CD4-positive, alpha-beta T cell treated with Interferon gamma for 1 hour (primary cell): ENCODE measurements at places on chromosomes 5 and 9.

DNA sequence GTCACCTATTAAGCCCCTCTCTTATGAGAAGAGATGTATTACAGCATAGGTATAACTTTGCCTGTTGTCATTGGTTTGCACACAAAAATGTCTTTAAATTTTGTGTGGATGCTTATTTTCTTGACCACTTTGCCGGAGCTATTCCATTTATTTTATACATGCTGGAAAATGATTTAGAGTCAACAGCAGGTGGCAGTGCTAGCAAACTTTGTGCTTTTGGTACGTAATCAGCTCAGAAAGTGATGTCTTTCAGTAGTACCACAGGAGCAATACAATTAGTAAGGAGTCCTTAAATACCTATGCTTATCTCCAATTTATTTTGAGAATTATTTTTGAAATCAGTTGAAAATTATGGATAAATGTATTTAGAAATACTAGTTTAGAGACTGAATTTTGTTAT lies 19.8 kb upstream of the NUDT12 start:
- DNase-seq: no peak

DNA sequence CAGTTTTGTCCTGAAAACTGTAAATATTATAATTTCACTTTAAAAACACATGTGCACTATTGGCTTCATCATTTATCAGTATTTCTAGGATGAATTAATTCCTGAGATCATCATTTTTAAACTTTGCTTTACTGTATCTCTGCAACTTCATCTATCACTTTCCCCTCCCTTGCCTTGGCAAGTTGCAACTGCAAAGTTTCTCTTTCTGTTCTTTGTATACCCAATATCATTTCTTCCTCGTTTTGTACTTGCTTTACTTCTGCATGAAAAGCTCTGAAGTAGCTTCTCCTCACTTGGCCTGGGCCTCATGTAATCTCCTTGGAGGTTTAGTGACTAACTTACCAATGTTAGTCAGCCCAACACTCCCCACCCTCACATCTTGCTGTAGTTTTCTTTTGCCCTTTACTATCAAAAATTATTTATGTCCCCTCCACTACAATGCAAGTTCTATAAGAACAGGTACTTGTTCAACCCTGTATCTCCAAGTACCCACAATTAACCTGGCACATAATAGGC lies 12.8 kb downstream of the C5orf63 start:
- no peak for DNase-seq

DNA sequence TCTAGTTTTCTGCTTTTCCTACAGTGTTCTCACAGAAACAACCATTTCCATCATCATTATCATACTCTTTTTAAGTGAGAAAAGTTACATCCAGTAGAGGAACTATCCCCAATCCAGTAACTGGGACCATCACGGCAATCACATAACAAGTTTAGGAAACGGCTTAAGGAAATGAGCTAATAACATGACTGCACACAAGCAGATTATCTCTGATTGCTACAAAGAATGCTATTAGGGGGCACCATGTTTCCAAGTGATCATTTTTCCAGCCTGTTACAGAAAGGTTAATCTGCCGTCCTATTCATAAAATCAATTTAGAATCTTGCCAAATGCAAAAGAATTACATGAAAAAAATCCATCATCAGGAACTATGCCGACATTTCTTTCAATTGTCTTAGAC lies 94.6 kb downstream of the EFNA5 start:
- no peak for DNase-seq

DNA sequence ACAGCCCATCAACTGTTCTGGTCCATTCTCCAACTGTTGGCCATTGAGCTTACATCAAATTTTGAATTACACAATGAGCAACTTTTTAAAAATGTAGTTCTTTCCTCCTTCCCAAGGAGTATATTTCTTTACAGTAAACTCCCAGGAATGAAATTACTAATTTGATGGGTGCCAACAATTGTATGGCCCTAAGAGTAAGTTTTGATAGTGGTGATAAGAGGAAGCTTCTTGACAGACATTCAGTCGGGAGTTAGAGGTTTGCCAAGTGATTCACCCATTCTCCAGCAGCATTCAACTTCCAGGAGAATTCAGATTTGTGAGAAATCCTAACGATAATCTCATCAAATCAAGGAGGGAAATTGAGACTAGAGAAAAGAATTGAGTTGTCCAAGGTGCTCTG lies 579.9 kb downstream of the ACTL7B start:
- no peak for DNase-seq

GRCh38 chr5:157778121-157778805 lies 34.8 kb downstream of the LSM11 start:
- no peak for DNase-seq

DNA sequence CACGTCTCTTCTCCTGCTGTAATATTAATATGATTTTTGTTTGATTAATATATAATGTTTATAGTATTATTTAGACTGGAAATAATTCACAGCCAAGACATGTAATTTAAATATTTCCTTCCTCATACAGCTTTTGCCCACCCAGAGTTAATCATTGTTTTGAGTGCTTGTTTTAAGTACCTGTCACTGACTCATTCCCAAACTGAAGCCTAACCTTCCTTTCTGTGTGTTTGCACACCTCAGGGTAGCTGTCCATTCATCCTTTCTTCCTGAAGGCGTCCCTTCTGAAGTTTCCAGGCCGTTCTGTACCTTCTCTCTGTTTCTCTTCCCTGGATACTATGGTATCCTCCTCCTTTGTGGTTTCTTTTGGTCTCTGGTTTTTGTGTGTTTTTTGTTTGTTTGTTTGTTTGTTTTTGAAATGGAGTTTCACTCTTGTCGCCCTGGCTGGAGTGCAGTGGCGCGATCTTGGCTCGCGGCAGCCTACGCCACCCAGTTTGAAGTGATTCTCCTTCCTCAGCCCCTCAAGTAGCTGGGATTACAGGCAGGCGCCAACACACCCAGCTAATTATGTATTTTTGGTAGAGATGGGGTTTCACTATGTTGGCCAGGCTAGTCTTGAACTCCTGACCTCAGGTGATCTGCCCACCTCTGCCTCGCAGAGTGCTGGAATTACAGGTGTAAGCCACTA lies 312.4 kb downstream of the DOCK8 start:
- no peak for DNase-seq

GRCh38 chr5:153209016-153209415 lies 281.5 kb upstream of the GRIA1 start:
- no peak for DNase-seq

DNA sequence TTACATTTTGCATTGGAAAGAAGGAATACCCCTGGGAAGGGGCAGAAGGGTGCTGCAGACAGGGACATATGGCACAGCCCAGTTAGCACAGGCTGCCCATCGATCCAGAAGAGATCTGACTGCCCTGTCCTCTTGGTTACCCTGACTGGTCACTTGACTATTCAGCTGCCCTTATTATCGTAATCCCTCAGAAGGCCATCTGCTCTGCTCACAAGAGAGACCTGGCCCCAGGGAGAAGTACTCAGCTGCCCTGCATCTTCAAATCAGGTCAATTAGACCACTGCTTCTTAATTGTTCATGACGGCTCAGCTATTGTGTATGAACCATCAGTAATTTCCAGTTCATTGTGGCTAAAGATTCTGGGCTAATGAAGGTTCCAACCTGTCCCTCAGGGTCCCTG lies 345.0 kb downstream of the TLE1 start:
- DNase-seq: no peak

GRCh38 chr9:18109675-18110074 lies 364.3 kb upstream of the ADAMTSL1 start:
- no peak for DNase-seq

DNA sequence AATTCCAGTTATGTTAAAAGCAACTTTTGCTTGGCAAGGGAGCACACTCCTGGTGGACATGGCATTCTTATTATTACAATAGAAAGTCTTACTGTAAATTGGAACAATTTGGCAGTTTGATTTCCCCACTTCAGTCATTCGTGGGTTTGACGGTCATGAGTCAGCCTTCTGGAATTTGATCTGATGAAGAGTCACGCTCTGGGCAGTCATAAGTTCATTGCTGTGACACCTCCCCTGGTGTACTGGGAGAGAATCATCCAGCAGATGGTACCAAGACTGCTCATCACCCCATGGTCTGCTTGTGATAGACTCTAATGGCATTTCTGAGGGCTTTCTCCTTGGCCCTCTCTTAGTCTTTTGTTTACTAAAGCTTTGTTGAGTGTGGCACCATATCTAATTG lies 53.8 kb downstream of the GLRA1 start:
- no peak for DNase-seq

DNA sequence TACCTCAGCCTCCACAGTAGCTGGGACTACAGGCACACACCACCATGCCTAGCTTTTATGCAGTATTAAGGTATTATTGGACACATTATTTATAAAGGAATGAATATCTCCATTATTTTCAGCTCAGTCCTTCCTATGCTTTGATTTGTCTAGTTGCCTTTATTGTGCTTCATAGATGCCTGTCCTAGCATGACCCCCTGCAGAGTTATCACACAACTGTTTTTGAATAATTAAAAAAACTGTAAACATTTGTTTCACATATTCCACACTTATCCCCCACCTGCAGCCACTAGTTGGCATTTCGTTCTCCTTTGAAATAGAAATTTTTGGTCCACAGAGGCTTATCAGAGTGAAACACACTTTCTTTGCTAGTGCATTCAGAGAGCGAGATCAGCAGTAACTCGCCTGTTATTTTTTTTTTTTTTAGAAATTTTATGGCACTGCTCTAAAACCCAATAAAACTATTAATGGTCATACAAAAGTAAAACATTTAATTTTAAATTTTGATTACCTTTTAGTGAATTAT lies 151.8 kb upstream of the RASA1 start:
- DNase-seq: no peak

DNA sequence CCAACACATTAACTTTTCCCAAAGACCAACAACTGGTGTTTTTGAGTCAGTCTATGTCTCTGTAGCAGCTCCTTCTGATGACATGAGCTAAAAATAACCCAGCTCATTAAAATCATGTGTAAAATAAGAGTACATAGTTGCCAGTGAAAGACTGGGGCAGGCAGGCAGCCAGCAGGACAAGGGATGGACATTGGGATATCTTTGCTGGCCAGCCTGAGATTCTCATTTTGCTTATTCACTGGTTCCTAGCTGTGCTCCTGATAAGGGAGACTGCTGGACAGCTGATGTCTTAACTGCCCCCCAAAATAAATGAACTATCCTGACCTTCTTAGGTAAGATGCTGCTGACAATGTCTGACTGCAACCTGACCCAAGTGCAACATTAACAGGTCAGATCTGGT lies 33.9 kb downstream of the EPB41L4B start:
- DNase-seq: no peak

- no peak for DNase-seq
Measured at GRCh38 chr9:125745018-125745417, 2.2 kb upstream of the PBX3 start.

DNA sequence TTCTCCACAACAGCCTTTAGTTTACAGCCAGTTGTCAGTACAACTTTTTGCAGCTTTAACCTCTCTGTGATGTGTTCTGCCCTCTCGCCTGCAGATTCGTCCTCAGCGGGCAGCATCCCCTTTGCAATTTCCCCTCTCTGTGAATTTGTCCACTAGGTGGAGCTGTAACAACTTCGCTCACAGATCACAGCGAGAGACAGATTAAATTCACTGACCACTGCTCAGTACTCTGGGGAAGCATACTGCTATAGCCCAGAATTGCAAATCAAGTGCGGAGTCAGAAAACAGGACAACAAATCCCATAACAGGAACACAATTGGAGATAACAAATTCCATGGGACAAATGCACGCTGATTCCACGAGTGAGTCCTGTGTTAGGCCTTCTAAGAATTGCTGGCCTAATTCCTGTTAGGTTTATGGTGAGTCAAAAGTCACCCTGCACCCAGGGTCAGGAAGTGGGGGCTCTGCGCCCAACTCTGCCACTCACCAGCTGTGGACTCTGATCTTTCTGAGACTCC lies 2124.9 kb downstream of the MAT2B start:
- no peak for DNase-seq

DNA sequence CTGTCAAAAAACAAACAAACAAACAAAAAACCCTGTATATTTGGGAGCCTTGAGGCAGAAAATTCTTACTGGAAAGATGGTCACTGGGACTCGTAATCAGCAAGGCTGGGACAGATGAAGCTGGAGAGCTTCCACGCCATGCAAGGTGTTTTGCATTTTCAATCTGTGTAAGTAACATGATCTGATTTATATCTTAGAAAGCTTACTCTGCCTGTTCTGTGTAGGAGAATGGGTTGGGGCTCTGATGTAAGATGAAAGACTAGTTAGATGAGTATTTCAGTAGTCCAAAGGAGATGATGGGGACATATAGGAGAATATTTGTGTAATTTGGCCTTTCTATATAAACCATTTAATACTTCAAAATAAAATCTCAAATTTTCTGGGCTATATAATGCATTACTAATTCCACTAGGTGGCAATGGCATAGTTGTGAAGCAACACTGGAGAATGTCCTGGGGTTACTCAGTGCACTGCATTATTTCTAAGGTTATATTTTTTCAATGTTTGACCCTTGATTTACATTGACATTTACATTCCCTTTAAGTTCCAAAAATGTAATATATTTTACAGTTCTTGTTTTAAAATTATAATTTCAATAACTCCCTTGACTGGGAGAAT lies 21.9 kb upstream of the FSD1L start:
- DNase-seq: no peak

DNA sequence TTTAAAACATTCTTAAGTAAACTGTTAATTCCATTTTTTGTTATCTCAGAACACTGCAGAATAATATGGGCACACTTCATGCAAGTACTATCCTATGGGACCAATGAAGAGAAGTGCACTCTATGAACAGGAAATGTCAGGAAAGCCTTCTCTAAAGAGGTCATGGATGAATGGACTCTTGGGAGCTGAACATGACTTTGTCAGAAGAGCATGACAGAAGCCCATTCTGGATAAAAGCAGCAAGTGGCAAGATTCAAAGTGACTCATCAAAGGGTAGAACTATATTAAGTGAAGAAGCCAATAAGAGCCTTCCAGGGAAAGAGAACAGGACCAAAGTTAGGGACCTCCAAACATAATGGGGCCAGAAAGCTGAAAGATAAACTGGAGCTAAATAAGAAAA lies 94.0 kb downstream of the RAPGEF6 start:
- no peak for DNase-seq

DNA sequence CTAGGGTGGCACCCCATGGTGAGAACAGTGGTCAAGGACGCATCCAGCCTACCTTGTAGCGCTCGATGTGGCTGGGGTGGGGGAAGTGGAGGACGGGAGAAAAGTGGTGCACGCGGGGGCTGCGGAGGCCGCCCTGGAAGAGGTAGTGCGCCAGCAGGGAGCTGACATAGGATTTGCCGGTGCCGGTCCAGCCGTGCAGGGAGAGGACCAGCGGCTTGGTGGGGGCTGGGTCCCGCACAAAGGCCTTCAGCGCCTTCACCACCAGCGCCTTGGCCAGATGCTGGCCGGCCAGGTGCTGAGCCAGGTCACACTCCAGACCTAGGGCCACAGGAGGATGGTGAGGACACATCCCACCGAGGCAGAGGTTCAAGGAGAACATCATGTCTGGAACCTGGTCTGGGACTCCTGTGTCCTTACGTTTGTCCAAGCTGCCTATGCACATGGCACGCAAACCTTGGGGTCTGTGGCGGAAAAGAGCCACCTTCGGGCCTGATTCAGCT lies 797 bp downstream of the TOR2A start:
- no peak for DNase-seq

DNA sequence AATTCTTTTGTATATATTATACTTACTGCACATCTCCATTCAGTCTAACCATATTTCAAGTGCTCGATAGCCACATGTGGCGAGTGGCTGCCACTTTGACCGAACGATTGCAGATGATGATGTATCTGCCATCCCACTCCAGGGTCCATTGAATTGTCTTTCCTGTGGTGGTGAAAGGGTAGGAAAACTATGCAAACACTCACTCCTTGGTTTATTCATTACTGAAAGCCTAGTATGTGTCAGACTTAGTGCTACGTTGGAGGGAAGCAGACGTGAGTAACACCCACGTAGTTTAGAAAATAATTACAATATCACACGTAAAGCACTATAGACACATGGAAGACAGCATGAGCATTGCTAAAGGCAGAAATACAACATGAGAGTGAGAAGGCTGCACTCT lies 353.7 kb downstream of the CSNK1G3 start:
- no peak for DNase-seq
